RPMI7951 (cell line): ENCODE measurements at places on chromosomes 12 and 14. TPM values are rescaled to one million over a fixed set of nuclear protein-coding genes. Genes with fewer than 3 reads are reported as not detected.

- no peak for DNase-seq
Observed at GRCh38 chr14:68580096-68580645, 212.7 kb downstream of the ZFP36L1 start.

Gene TAS2R14
- 0.98 and 1.9 TPM in 2 replicates for total RNA-seq

- DNase-seq = no peak
Observed at GRCh38 chr12:14824012-14824634, 10.1 kb upstream of the SMCO3 start.

DNA sequence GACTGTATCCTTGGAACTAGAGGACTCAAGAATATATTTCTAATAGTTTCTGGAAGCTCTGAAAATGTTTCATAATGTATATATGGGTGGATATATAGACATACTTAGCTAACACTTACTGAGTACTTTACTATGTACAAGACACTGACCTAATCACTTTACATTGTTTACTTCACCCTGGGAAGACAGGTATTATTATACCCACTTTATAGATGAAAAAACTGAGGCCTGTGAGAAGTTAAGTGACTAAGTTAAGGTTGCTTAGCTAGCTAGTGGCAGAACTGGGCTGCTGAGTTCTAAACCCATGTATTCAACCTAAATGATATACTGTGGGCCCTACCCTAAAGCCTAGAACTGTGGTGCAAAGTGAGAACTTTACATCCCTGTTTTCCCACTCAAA is 79.1 kb upstream of the SSTR1 start:
- no peak for DNase-seq

GRCh38 chr12:67077617-67078016 is 191.5 kb upstream of the CAND1 start:
- peak; percentile 12 for DNase-seq

- no peak for DNase-seq
Observed at GRCh38 chr12:19885093-19885812, 446.0 kb downstream of the AEBP2 start.

GRCh38 chr14:96088481-96088880 is 49.3 kb downstream of the C14orf132 start:
- no peak for DNase-seq

Gene APPL2
- 17.8 and 20.7 TPM in 2 replicates for total RNA-seq

Gene SETD3
- 43.3 and 46.9 TPM in 2 replicates for total RNA-seq

Gene PRKD1
- total RNA-seq = 4.3 and 5.1 TPM in 2 replicates

Gene LRP1-AS
- total RNA-seq = not detected in 2 replicates

DNA sequence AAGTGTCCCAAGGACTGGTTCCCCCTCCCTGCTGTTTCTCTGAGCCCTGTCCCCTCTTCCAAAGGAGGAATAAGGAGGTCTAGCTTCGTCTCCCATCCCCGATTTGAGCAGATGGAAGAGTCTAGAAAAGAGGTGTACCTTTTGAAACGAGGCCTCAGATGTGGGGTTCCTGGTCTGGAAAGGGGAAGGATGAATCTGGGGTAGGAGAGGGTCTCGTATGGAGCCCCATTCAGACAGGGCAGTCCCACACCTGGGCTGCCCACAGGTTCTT is 13.3 kb downstream of the MEG3 start:
- no peak for DNase-seq

- DNase-seq = no peak
Observed at GRCh38 chr14:103084021-103084919, at the start of gene LBHD2. TSS of gene LBHD2 (plus strand) at chr14:103084210. CDS start at chr14:103086013, 1,803 bp downstream.

Gene SPRYD3
- total RNA-seq = 10.6 and 16.7 TPM in 2 replicates

DNA sequence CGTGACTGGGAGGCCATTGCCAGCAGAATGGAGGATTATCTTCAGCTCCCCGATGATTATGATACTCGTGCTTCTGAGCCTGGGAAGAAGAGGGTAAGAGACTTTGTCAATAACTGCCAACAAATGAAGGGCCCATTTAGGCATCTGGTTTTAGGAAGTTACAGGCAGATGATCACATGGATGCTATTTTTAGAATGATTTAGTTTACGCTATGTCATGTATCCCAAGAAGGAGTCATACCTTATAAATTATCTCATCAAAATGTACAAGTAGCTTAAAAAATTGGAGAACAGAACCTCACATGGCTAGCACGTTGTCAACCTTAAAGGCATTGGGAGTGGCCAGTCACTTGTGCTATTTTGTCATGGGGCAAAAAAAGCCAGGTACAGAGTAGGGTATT is 46.7 kb downstream of the PROX2 start:
- DNase-seq = no peak

Gene SLC22A17
- 7.4 and 10.4 TPM in 2 replicates for total RNA-seq

Gene ARPC3
- total RNA-seq = 501 and 524 TPM in 2 replicates

- DNase-seq = peak; percentile 96
Observed at GRCh38 chr12:123089631-123090353, 61.1 kb downstream of the PITPNM2 start.

DNA sequence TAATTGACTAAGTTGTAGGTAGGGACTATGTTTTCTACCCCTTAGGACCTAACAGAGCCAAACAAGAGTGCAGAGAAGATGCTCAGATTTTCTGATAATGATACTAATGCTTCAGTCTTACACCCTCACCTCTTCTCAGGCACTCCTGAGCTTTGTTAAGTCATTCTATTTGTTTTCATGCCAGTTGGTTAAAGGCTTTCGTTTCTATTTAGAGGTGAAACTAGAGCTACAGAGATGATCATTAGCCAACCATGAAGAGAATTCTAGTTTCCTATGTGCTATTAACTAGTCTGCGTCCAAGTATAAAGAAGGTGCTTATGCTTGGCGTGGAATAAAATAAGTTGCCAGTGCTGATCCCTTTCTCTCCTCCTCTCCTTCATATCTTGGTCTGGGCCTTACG is 34.6 kb upstream of the PYGL start:
- no peak for DNase-seq

DNA sequence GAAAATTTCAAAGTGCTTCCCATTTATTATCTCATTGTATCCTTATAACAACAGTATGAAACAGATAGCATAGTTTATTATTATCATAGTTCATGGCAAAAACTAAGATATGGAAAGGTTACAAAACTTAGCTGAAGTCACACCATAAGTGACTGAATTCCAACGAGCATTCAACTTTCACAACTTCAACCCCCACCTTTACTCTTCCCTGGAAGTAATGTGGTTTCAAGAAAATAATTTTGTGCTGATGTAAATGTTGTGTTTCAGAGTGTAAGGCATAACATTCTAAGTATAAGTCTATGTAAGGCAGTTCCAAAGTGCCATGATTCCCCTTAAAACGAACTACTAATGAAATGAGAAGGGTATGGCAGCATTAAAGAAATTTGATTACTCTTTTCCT is 454.5 kb downstream of the BCAT1 start:
- no peak for DNase-seq

DNA sequence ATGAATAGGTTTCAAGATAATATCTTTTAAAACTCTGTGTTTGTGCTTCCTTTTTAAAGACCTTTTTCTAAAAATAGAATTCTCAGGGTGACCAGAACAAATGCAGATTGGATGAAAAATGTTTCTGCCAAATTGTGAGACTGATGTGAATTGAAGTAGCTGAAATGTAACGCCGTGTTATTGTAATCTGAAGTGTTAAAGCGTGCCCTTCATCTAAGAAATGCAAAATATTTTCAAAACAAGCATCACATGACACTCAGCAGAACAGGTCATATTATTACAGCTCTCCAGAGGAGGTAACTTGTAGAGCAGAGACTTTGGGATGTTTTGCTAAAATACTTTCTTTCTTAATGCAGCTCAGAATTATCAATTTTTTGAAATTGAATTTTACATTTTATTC is 90.0 kb upstream of the PLEKHA5 start:
- no peak for DNase-seq

Gene CIROP
- not detected in 2 replicates for total RNA-seq

Gene P3H3
- 26.9 and 27.3 TPM in 2 replicates for total RNA-seq

DNA sequence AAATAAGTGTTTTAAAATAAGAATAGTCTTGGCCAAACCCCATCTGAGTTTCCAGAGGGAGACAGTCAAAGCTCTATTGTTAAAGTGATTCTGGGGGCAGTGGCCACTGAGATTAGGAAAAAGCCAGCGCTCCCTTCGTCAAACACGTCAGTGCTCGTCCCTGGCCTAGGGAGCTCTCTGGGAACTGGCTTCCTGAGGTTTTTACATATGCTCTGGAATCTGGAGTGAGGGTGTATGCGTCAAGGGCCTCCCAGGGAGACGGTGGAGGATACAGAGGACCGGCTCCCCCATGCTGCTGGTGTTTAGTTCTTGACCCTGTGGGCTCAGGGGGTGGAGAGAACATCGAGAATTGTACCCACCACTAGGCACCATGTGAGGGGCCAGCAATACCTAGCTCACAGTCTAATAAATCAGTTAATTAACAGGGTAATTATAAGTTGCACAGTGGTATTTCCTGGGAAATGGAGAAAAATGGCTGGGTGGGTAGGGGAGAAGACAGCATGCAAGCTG is 87.0 kb downstream of the SLC25A47 start:
- peak; percentile 61 for DNase-seq

- peak; percentile 36 for DNase-seq
Observed at GRCh38 chr12:129530984-129531383, 372.8 kb downstream of the TMEM132D start.

DNA sequence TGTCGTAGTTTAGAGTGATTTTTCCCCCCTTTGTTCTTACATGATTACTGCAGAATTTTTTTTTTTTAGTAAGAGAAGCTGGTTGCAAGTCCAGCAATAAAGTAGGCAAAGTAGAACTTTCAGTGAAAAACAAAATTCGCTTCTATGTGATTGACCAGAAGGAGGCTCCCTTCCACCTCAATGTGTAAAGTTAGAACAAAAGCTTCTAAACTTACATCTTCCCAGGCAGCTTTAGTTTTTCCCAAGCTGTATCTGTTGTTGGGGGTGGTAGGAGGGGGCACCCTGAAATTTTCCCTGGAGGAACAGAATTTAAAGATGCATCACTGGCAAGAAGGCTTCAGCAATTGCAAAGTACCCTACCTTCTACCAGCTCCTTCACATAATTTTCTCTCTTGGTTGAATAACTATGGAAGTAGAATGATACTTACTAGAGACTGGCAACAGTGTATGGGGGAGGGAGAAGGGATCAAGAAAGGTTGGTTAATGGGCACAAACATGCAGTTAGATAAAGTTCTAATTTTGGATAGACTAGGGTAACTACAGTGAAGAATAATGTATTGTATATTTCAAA is 87.3 kb upstream of the E2F7 start:
- peak; percentile 37 for DNase-seq

GRCh38 chr14:87199381-87199780 is 793.6 kb downstream of the GALC start:
- no peak for DNase-seq

- no peak for DNase-seq
Observed at GRCh38 chr12:52226446-52226845, 6.6 kb upstream of the KRT7 start.

DNA sequence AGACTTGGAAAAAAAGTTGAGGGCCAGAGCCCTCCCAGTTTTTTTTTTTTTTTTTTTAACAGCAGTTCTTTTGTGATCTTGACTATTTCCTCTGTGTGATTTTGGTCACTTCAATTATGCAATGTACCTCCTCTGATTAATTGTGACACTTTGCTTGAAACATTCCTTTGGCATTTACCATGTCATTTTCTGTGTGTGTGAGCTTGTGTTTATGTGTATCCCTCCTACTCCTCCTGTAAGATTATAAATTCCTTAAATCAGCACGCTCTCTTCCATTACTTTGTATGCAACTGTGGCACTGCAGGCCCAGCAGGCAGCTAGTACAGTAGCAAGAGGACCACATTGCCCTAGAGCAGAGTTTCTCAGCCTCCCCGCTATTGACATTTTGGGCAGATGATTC is 33.2 kb upstream of the GALNT16 start:
- DNase-seq = no peak

DNA sequence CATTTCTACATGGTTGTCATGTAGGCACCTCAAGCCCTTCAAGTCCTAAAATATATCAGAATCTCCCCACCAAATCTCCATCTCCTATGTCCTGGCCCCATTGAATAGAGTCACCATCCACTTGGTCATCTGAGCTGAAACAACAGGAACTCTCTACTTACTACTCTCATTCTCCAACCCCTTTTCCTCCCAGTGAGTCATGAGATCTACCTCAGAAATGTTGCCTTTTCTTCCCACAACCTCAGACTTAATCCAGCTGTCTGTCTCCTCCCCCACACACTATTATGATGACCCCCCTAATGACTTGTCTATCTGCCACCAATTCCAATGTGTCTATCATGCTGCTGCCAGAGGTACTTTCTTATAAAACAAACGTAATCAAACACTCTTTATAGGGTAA is 72.3 kb upstream of the TMEM263 start:
- no peak for DNase-seq

Gene SLCO1B1
- not detected in 2 replicates for total RNA-seq

Gene A2M
- 29.7 and 35.4 TPM in 2 replicates for total RNA-seq

Gene KRT81
- total RNA-seq = 0.72 and 0.88 TPM in 2 replicates

Gene PPP2R5E
- total RNA-seq = 17.6 and 21.9 TPM in 2 replicates

DNA sequence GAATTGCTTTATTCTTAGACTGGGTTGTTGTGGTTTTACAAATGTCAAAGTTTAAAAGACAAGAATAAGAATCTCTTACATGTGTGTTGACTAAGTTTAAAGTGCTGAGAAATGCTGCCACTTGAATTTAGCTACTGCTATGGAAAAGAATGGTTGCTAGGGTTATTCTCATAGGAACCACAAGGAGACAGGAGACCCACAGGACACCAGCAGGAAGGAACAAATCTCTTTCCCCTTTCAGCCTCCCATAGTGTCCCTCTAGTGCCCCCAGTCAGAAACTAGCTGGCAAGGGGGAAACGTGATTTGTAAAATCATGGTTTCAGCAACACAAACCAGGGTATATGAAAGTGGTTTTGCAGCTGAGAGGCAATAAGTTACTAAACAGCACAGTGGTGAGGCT is 102.7 kb downstream of the ST8SIA1 start:
- DNase-seq = peak; percentile 30

DNA sequence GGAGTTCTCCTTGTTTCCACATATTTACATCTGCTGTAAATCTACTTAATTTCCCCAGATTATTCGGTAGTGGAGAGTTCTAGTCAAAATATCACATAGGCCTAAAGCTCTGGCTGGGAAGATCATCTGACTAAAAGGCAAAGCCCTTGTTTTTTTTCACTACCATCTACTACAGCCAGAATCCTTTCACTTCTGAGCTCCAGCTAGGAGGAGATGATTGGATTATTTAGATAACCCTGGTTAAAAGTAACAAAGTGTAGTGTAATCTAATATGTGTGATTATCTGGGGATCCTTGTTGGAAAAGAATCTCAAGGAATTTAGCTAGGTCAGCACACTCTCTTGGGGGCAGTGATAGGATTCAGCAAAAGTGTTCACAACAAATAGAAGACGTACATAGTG is 125.4 kb downstream of the DYRK2 start:
- no peak for DNase-seq
